ENCODE measurements at places on chromosomes 12 and 14.

GRCh38 chr12:131087302-131087818 lies 133.7 kb downstream of the ADGRD1 start:
- DNase-seq = no peak

DNA sequence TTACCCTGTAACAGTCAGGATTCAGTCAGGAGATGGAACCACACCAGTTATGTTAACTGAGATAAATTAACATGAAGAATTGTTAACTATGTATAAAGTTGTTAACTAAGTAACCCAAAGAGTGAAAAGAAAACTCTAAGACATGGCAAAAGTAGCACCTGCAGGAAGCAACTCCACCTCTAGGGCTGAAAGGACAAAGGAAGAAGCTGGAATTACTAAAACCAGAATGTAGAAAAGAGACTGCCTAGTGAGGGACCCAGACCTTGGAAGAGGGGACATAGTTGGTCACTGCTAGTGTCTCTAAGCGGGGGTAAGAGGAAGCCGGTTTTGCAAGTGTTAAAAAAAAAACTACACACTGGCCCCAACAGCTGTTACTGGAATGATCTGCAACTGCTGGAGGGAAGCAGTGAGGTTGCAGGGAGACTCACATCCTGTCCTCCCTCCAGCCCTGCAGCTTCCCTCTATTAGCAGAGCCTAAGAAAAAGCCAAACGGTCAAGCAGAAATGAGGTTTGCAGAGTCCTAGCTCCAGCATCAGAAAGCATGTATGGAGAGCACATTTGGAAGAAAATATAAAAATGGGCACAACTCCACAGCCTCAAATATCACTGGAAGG lies 39.8 kb downstream of the GPR135 start:
- DNase-seq = no peak

GRCh38 chr12:21831791-21832344 lies 57.4 kb upstream of the KCNJ8 start:
- DNase-seq = no peak

DNA sequence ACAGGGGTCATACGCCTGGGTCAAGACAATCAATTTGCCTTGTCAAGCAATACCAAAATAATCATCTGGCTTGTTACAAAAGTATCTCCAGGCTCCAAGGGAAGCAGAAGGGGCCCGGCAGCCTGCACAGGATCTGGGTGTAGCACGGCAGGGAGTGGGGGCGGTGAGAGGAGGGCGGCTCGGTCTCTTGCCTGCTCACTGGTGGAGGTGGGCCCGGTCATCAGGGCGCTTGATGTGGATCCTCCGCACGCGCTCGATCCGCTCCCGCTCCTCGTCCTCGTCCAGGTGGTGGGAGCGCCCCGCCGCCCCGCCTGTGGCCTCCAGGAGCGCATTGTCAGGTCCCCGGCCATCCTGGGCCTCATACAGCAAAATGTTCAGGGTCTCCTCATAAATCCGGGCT lies 25.7 kb downstream of the KCTD10 start:
- no peak for DNase-seq

GRCh38 chr12:104985206-104985605 lies 910 bp upstream of the NOPCHAP1 start:
- DNase-seq = no peak

DNA sequence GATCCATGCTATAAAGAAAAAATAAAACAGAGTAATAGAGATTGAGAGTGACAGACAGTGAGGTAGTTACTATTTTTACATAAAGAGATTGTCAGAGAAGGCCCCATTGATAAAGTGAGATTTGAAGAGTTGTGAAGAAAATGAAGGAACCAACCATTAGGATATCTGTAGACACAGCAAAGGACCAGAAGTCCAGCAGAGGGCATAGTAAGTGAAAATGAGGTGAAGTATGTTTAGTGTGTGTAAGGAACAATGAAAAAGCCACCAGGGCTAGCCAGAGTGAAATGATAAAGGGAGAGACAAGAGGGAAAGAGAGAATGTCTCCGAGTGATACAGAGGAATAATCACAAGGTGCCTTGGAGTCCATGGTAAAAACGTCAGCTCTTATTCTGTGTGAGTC lies 411.0 kb downstream of the NELL2 start:
- no peak for DNase-seq

DNA sequence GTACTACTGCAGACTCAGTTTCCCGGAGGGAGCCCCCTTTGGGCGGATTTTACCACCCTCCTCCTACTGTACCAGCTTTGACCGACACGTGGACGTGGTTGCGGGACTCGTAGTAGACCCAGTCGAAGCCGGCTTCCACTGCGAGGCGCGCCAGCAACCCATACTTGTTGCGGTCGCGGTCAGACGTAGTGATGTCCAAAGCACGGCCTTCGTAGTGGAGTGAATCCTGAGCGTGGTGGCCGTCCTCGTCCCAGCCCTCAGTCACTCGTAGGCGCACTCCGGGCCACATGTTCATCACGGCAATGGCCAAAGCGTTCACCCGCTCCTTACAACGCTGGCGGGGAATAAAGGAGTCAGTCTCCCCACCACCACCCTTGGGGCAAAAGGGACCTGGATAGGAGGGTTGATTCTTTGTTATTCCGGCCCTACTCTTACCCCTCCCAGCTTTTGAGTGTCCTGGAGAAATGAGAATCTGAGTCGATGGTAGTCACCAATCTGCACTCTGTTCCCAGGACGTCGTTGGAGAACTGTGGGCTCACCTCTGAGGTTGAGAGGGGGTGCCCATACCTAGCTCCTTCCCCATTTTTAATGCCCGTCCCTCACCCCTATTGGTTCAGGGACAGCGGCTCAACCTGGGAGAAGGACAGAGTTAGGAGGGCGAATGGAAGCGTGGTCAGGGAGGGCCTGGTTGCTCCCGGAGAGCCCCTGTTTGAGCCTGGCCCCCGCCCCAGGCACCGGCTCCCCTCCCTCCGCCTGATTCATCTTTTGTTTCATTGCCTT lies 3.4 kb downstream of the DHH start:
- DNase-seq = no peak

DNA sequence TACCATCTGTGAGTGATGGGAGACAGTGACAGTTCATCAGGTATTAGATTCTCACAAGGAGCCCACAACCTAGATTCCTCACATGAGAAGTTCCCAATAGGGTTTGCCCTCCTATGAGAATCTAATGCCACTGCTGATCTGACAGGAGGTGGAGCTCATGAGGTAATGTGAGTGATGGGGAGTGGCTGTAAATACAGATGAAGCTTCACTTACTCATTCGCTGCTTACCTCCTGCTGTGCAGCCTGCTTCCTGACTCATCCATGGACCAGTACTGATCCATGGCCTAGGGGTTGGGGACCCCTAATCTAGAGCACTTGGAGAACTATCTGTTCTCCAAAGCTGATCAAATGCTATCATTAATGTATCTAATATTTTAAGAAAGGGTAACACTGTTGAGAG lies 17.7 kb downstream of the CLEC2D start:
- DNase-seq = peak; percentile 39

DNA sequence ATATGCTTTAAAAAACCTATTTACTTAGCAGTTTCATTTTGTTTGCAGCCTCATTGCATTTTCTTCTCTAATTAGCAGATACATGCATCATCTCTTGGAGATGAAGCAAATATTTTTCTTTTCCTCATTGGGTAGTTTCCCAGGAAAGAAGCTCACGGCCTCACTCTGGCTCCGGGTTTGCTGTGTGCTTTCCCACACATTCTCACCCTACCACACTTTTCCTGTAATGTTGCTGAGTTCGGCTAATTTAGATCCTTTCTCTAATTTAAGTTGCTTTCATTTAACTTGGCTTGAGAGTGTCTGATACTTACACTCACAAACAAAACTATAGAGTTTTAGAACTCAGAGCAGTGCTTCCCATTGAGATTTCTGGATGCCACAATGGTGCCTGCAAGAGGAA lies 928.2 kb downstream of the NRXN3 start:
- DNase-seq = no peak

GRCh38 chr12:132398386-132398991 lies 69.1 kb upstream of the GALNT9 start:
- DNase-seq = no peak

DNA sequence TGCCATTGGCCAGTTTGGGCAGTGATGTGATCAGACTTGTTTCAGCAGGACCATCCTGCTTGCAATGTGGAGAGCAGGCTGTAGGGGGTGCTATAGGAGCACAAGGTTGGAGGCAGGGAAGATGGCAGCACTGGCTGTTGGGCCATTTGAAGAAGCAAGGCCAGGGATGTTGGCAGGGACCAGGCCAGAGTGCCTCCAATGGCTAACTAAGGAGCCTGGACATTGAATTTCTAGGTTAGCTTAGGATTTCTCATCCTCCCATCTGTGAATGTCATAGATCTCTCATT lies 23.5 kb downstream of the FGF23 start:
- peak; percentile 36 for DNase-seq

- DNase-seq = peak; percentile 81
Observed at GRCh38 chr12:96445691-96446583, 43.4 kb upstream of the CFAP54 start.

GRCh38 chr14:97456958-97457357 lies 659.8 kb downstream of the VRK1 start:
- peak; percentile 46 for DNase-seq

GRCh38 chr14:52738409-52738808 lies 8.4 kb downstream of the STYX start:
- DNase-seq = no peak

DNA sequence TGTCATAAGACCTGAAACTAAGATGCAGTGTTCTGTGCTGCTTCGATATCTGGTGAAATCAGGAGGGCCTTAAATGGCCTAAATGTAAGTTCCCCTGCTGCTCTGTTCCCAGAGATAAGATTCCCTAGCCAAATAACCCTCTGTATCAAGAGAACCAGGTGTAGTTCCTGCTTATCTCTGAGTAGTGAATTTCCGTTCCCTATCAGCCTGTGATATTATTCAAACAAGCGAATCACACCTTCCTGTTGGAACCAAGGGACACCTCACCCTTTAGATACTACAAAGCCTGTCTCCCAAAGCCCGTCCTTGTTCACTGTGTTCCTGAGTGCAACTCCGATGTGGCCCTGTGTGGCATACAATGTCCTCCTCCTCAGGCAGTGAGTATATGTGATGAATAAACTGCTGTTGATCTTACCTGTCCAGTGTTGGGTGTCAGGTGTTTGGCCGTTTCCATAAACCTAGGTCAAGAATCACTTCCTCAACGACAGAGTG lies 52.2 kb upstream of the COCH start:
- DNase-seq = no peak

GRCh38 chr14:102461490-102462338 lies 47.9 kb downstream of the ANKRD9 start:
- DNase-seq = no peak

GRCh38 chr14:25308244-25308643 lies 258.3 kb upstream of the STXBP6 start:
- DNase-seq = no peak

GRCh38 chr12:7451756-7452155 lies 7.8 kb upstream of the CD163L1 start:
- no peak for DNase-seq

GRCh38 chr12:20429852-20430251 lies 61.5 kb downstream of the PDE3A start:
- DNase-seq = no peak

- DNase-seq = peak; percentile 8
Observed at GRCh38 chr12:19130224-19131024, 891 bp downstream of the PLEKHA5 start.

- DNase-seq = no peak
Observed at GRCh38 chr12:106000382-106001104, 138.2 kb downstream of the NUAK1 start.

- no peak for DNase-seq
Observed at GRCh38 chr12:63841571-63841970, 2.9 kb upstream of the SRGAP1 start.
